ENCODE measurements at places on chromosomes 7 and 10.
A peak's percentile ranks its signal among the peaks of the same experiment; 100 is the strongest.

DNA sequence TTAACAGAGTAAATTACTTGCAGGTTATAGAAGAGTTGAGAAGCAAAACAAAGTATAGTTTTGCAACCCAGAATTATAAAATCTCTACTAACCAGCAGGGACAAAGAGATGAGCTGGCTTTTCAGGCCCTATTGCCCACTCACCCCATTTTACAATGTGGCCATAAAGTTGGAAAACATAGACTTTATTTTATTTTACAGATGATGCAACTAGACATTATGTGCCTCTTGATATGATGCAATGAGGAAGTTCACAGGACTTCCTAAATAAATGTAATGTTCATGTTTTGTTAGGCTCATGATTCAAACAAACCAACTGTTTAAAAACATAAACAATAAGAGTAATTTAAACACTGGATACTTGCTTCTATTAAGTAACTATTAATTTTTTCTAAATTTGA lies 141.1 kb upstream of the WNT16 start:
- peak; percentile 21 for DNase-seq

- no peak for DNase-seq
Measured at GRCh38 chr10:13404791-13405190, 56.7 kb upstream of the SEPHS1 start.

DNA sequence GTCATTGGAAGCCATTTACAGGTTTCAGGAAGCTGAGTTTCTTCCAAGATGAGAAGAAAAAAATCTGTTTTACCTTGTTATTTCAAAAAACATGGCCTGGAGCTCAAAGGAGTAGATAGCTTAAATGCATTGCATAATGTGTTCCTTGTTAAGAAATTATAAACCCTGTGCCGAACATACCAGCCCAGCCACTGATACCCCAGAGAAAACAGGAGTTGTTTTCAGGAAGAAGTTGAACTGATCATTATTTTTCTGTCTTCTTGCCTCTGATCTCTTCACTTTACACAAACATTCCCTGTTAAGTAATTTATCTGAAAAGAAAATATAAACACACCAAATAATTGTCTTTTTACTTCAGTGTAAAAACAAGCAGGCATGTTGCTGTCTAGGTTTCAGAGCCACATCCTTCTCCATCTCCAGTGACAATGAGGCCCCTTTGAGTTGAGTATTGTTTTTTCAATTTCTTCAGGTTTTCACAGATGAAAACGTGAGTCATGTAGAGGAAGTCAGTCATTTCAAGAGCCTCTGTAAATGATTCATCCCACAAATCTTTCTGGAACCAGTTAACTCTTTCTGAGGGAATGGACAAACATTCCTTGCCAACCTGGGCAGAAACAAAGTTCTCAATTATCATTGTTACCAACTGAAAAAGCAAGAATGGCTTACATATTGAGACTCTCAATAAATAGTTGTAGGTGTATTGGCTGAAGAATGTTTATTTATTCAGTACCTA lies 244.2 kb downstream of the IPMK start:
- DNase-seq: peak; percentile 81

GRCh38 chr7:128946936-128947830 lies 9.5 kb downstream of the IRF5 start:
- DNase-seq: no peak

- no peak for DNase-seq
Measured at GRCh38 chr10:116766241-116766827, 24.0 kb upstream of the HSPA12A start.

DNA sequence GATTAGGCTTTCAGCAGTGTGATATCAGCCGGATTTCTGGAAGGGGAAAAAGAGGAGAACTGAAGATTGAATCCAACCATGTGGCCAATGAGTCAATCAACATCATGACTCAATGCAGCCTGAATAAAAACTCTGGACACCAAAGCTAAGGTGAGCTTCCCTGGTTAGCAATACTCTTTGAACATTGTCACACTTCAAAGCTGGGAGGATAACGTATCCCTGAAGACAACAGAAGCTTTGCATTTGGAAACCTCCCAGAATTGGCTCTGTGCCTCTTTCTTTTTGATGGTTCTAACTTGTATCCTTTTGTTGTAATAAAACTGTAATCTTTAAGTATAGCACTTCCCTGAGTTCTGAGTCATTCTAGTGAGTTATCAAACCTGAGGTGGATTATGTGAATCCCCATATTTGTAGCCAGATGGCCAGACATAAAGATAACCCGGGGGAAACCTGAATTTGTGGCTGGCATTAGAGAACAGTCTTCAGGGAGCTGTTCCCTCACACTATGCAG lies 284.4 kb downstream of the IPMK start:
- peak; percentile 48 for DNase-seq

DNA sequence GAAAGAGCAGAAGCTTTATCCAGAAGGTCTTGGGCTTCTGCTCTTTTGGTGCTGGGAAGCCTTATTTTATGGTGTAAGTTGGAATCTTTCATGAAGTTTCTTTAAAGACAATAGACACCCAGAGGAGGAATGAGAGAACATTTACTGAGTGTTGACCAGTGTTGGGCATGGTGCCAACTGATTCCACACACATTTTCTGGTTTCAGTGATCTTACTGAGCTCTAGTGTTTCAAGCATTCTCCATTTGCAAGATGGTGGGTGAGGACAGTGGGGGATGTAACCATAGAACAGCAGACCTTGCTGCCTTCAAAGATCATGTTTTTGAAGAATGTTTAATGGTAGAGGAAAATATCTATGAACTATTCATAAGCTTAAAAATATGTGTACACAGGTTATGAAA lies 114.6 kb downstream of the LRMDA start:
- DNase-seq: no peak

DNA sequence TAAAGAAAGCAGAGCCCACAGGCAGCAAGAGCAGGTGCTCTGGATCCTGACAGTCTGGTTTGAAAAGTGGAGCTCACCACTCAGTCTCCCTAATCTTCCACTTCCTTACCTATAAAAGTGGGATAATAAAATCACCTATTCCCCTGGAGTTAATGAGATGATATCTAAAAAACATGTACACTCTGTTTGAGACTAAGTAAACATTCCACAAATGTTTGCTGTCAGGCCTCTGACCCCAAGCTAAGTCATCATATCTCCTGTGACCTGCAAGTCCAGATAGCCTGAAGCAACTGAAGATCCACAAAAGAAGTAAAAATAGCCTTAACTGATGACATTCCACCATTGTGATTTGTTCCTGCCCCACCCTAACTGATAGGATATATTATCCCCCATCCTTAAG lies 1324.5 kb downstream of the XPNPEP1 start:
- no peak for DNase-seq

- DNase-seq: no peak
Measured at GRCh38 chr7:5598261-5598761, 174.7 kb upstream of the TNRC18 start.

- no peak for DNase-seq
Measured at GRCh38 chr10:22606164-22606614, 108.2 kb downstream of the PIP4K2A start.

DNA sequence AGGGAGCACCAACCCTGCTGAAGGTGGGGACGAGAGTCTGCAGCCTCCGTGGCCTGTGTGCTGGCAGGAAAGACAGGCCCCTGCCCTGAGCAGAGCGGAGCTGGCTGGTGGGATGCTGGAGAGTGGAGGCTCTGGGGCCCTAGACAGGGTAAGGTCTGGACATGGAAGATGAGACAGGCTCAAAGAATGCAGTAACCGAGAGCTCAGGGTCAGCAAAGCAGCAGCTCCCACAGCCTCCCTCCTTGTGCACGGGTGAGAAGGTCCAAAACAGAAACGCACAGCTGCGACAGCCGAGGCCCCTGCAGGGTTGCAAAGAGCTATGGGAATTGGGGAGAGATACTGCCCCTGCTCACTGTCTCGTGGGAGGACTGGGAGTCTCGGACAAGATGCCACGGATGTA lies 80.5 kb downstream of the TNS3 start:
- DNase-seq: no peak

DNA sequence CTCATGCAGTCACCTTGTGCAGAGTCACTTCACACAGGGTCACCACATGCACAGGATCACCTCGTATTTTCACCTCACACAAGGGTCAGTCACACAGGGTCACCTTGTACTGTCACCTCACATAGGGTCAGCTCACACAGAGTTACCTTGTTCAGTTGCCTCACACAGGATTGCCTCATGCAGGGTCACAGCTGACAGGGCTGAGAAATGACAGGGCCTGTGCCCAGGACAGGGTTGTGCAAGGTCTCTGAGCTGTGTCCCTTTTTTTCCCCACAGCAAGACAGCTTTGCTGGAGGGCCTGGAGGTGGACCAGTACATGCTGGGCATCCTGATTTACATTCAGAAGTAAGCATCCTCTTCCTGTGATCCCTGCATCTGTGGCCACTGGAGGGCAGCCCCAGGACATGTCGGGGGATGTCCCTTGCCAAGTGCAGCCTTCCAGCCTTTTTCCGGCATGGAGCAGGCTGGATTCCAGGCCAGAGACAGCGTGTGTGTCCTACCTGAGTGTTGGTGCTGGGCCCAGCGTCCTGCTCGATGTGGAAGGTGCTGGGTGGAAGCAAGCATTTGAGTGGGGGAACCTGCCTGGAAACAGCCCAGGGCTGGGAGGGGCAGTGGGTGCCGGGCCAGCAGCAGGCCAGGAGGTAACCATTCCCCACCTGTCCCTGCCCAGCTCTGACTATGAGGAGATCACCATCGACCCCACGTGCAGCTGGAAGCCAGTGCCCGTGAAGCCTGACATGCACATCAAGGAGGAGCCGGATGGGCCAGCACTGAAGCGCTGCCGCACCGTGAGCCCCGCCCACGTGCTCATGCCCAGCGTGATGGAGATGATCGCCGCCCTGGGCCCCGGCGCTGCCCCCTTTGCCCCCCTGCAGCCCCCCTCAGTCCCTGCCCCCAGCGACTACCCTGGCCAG lies 16.3 kb downstream of the ZMIZ2 start:
- no peak for DNase-seq

- peak; percentile 42 for DNase-seq
Measured at GRCh38 chr7:40808378-40808942, 673.7 kb downstream of the SUGCT start.

DNA sequence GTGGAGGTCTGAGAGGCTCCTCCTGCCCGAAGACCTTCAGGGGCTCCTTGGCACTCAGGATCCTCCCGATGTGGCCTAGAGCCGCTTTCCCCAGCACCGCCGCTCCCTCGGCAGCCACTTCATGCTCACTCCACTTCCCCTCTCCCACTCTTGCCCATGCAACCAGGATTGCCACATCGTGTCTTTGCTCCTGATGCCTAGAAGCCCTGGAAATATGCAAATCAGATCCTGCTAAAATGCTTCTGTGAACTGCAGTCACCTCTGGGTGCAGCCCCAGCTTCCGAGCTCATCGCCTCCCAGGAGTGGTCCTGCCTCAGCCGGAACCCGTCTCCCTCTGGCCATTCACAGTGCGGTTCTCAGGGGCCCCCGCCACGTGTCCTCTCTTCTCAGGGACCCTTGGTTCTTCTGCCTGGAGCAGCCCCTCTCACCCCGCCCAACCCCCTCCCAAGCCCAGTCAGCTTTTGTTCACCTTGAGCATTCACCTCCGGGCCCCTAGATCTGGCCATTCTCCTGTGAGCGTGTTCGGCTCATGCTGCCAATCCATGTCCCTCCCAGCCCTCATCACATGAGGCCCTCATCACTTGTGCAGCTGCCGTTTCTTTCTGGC lies 175.5 kb downstream of the ADARB2 start:
- no peak for DNase-seq

DNA sequence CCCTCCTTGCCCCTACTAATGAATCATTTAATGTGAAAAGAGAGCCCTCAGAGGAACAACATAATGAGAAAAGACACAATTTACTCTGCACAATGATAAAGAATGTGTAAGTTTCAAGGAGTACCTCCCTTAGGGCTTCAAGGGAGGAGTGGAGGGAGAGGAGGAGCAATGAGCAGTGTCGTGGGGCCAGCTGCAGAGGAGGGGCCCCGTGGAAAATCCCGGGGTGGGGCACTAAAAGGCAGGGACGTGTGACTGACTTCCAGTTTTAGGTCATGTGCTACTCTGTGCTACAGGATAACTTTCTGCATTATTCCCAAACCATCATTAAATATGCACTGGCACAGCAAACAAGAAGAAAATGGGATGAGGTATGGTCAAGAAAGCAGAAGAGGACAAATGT lies 108.1 kb downstream of the ANLN start:
- peak; percentile 48 for DNase-seq

DNA sequence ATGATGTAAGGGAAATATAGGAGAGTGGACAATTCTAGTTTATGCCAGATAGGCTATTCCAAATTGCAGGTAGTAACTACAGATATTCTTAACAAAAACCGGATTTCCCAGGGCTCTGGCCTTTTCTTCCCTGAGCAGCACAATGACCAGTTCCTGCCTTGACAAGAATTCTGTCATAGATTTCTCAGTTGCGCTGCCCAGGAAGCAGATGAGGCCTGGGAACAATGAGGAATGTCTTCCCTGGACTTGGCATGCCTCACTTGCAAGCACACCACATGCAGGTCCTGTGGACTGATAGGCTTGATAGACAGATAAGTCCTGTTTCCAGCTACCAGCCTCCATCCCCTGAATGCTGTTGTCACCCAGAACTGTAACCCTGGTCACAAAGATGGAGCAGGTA lies 174.5 kb upstream of the PRSS58 start:
- no peak for DNase-seq

DNA sequence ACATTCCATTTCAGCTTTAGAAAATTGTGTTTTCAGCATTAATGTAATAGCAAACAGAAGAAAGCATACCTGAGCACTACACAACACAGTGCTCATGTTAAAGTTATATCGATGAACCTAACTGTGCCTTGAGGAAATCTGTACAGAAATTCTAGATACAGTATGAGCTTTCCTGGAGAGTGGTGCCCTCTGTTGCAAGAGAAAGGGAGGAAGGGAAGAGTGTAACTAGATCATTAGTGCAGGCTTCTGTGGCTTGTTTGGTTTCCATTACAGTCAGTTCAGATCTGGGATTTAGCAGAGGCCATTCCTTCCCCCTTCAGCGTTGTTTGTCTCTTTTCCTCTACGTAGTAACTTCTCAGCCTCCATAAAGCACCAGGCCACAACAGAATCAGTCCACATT lies 139.7 kb downstream of the HTR7 start:
- peak; percentile 9 for DNase-seq

DNA sequence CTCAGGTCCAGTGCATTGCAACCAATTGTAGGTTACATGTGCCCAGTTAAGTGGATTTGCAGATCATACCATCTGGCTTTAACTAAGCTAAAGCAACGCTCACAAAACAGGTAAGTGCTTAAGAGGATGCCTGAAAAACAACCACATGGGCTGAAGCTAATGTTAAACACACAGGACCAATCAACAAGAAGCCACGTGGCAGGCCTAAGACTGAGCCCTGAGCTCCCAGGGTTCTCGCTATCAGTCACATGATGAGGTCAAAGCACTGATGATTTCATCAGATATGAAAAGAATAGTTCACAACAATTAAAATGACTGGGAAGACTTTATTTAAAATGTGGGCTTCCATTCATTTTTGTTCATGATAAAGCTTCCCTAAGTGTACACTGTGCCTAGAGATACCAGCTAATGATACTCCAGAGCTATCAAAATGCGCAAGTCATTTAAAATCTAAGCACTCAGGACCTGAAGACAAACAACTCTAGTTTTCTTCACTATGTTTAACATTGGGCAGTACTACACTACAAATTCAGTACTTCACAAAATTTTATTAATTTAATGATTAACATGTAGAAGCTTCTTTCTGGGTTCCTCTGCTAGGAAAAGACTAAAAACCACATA lies 90.6 kb downstream of the PIP4K2A start:
- DNase-seq: no peak
